T-helper 17 cell (primary cell): ENCODE measurements at places on chromosomes 6 and 20. TPM values are rescaled to one million over a fixed set of nuclear protein-coding genes. Genes with fewer than 3 reads are reported as not detected.

GRCh38 chr20:22348010-22348409 is 236.4 kb downstream of the FOXA2 start:
- no peak for DNase-seq

- DNase-seq: no peak
Observed at GRCh38 chr20:56630506-56631317, 1.6 kb downstream of the TFAP2C start.

The TPX2 gene
- total RNA-seq: 2.0 TPM

The OR12D3 gene
- not detected for total RNA-seq

The MOXD1 gene
- total RNA-seq: not detected

GRCh38 chr6:34239500-34239825 is 2.8 kb downstream of the HMGA1 start:
- DNase-seq: no peak

- no peak for DNase-seq
Observed at GRCh38 chr6:157272372-157272771, 50.9 kb downstream of the TMEM242 start.

The SDC4 gene
- 5.3 TPM for total RNA-seq

DNA sequence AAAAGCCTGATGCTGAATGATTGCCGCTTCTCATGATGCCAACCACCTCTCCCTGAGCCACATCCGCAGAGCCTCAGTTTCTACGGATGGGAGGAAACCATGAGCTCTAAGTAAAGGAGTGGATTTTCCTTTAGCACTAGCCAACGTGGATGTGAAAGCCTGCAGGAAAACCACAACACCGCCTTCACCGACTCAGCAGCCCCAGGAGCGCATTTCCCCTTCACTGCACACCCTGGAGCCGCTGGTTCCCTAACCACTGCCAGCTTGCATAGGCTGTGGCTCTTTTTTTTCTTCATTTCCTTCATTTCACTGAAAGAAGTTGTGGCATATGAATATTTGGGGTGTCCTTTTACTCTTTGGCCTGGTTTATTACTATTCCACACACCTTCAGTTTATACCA is 50.5 kb upstream of the SSTR4 start:
- no peak for DNase-seq

The PARD6B gene
- total RNA-seq: 4.0 TPM

The CTNNBL1 gene
- 47.7 TPM for total RNA-seq
